Panc1 (cell line): ENCODE measurements at places on chromosomes 16 and 17.
A peak's percentile ranks its signal among the peaks of the same experiment; 100 is the strongest.

GRCh38 chr17:80792373-80792781 lies 199.3 kb upstream of the CHMP6 start:
- DNase-seq = no peak

DNA sequence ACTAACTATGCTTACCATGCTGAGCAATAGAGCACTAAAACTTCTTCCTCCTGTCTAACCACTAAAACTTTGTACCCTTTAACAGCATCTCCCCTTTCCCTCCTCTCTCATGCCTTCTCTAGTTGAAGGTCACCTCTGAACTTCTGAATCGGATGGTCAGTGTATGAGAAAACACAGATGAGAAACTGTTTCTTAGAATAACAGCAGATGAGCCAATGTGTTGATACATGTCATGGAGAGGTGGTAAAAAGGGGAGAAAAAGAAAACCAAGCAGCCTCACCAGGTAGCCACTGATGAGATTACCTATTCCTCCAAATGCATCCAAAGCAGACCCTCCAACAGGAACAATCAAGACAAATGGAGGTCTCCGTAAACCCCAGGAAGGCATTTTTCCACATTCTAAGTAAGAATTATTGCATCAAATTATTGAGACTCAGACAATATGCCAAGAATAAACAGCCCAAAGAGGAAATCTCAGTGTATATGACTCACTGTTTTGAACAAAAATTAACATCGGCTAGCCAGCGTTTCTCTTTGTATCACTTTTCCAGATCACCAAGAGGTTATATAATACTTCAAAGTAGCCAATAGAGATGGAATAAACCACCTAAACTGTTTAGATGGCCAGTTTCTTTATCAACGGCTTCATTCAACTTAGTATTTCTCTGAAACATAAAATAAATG lies 793.3 kb upstream of the SOX9 start:
- DNase-seq = no peak

DNA sequence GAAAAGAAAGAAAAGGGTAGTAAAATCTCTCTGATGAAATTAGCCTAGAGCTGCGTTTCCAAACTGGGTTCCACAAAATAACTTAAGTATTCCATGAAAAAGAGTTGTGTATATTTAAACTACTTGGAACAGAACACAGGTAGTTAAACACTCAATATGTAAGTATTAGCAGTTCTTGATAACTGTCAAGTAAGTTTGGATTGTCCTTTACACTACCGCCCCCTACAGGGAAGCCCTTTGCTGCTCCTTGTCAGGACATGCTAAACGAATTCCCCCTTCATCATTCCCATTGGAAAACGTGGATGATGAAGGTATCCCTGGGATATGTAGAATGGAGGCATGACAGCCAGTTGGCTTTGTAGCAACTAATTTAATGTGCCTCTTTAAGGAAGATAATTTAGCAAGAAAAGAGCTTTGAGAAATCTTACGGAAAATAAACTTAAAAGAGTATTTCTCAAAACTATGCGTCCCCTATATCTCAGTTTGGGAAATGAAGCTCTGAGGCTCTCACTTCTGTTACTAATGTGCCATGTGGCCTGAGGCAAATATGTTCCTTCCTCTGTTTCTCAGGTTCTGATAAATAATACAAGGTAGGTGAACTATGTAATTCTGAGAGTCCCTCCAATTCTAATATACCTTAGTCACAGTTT lies 18.8 kb downstream of the NCBP3 start:
- DNase-seq = peak; percentile 43

GRCh38 chr16:14028202-14028601 lies 42.9 kb upstream of the MRTFB start:
- no peak for DNase-seq

DNA sequence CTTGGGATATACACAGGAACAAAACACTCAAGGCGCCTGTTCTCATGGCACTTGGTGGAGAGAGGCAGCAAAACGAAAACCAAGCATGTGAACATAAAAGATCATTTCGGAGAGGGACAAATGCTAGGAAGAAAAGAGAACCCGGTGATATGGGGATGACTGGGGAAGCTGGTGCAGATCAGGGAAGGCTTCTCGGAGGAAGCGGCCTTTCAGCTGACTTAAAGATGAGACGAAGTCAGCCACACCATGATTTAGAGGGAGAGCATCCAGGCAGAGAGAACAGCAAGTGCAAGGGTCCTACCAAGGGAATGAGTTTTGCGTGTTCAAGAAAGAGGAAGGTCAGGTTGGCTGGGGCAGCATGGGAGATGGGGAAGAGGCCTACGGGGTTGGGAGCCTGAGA lies 250.9 kb downstream of the KATNIP start:
- no peak for DNase-seq

- DNase-seq = peak; percentile 82
Observed at GRCh38 chr17:7561028-7561575, 617 bp upstream of the SENP3 start.

GRCh38 chr17:31684901-31685300 lies 174.1 kb downstream of the COPRS start:
- no peak for DNase-seq

GRCh38 chr16:5428932-5429331 lies 331.3 kb upstream of the EEF2KMT start:
- DNase-seq = no peak

GRCh38 chr16:68265078-68265920 lies 973 bp downstream of the SLC7A6 start:
- DNase-seq = no peak

DNA sequence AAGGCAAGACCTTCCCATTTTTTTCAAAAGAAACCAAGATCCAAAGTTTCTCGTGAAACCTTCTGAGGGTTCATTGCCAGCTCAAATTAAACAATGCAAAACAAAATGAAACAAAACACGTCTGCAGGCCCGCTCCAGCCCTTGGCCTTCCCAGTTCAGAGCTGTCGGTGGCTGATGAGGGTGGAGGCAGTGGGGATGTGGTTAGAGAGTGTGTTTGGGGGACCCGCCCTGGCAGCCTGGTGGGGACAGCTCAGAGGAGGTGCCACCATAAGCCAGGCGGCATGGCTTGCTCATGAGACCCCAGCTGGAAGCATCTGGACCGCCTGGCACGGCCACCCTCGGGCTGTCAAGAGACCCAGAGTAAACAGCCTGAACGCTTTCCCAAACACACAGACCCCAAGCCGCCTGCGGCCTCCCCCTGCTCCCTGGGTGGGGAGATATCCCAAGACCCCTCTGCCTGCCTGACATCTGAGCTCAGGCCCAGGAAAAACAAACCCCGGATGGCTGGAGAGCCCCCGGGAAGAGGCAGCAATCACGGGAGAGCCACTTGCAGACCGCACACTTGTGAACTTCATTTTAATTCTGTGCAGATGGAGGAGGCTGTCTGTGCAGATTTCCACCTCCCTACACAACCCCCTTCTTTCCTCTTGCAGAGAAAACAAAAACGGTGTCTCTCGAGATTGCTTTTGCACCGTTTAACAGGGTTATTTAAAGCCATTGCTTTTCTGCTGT lies 35.4 kb upstream of the LITAF start:
- DNase-seq = no peak

DNA sequence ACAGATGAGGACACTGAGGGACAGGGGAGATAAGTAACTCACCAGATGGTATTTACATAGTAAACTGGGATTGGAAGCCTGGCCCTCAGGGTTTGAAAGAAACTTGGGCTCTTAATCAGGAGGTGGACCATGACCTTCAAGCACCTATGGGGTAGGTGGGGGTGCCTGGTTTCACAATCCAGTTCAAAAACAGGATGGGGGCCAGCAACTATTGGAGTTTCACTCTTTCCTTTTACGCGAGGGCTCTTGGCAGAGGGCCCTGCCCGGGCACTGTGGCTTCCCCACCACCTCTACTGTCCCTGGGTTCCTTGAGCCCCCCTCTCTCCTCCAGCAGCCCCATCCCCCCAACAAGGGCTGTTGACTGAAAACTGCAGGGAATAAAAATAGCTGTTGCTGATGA lies 11.3 kb upstream of the PRR29 start:
- DNase-seq = no peak
